ENCODE measurements at places on chromosomes 13 and 19.

- no peak for DNase-seq
Observed at GRCh38 chr19:23313196-23313595, 63.0 kb upstream of the ZNF724 start.

GRCh38 chr19:42131149-42132029 lies 857 bp downstream of the POU2F2 start:
- DNase-seq: no peak

GRCh38 chr19:10421240-10422045 lies 1.1 kb downstream of the PDE4A start:
- no peak for DNase-seq

DNA sequence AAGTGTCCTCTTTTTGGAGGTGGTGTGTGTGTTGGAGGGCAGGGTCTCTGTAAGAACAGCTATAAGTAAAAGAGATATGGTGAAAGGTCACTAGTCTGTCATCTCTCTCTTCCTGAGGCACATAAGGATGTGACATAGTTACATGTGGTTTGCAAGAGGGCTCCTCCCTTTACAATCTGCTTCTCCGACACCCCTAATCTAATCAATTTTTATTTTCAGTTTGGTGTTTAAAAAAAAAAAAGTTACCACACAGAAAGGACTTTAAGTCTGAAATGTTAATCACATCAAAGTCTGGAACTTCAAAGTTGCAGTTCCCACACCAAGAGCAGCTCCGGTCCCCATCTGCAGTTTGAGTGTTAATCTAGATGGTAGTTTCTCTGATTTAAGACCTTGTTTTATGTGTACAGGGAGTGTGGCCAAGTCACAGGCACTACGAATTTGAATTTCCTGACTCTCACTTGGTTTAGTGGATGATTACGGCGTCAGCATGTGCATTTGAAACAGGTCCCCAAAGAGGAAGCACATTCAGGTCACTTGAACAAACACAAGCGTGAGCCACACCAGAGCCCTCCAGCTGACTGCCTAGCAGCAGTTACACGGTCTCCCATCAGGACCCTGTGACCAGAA lies 53.1 kb downstream of the FOXO1 start:
- DNase-seq: no peak

Data from ascending aorta (tissue), 2 donors.